ENCODE measurements at places on chromosomes 13 and 19.
A peak's percentile ranks its signal among the peaks of the same experiment; 100 is the strongest.

DNA sequence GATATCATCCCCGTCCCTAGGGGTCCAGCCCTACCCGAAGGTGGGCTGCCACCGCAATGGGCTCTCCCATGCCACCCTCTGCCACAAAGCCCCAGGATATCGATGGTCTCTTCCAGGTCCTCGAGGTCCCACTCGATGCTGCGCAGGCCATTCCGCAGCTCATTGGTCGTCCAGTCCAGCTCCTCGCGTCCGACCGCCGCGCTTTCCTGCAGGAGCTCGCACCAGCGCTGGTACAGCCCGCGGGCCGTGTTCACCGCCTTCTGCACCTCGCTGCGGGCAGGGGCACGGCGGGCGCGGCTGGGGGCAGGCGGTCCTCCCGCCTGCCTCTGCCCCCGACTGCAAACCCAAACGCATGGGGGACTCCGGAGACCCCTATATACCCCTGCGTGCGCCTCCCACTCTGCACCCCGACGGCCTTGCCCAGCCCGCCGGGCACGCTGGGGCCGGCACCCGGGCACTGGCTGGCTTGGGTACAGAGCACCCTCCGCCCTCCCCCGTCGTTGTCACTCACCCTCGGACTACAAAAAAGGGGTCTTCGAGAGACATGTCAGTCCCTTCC lies 468 bp downstream of the STX10 start:
- no peak for DNase-seq

DNA sequence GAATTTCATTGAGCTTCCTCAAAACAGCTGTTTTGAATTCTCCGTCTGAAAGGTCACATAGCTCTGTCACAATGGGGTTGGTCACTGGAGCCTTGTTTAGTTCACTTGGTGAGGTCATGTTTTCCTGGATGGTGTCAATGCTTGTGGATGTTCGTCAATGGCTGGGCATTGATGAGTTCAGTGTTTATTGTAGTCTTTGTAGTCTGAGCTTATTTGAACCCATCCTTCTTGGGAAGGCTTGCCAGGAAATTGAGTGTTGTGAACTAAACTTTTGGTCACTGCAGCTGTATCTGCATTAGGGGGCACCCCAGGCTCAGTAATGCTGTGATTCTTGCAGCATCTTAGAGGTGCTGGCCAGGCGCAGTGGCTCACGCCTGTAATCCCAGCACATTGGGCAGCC lies 22.0 kb downstream of the BLOC1S3 start:
- DNase-seq, result peak; percentile 18

DNA sequence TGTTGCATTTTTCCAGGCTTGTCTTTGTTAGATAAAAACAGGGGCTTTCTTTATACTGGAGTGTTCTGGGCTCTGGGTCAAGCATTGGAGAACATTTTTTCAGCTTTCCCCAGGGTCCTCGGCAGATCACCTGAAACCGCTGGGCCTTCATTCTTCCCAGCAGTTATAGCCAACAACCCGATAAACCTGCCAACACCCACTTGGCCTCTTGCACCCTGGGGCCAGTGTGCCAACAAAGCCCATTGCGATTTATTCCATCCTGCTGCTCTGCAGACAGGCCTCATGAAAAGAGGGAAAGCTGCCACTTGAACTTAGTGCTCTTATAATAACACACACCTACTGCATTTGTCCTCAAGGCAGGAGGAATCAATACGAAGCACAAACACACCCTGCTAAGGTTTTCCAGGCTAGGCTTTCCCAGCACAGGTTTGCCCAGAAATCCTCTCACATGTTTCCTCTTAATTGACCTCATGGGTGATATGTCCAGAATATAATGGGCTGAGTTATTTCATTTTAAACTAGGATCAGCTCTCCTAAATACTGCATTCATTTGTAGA lies 669.3 kb downstream of the LIG4 start:
- no peak for DNase-seq

GRCh38 chr13:35379663-35380062 lies 96.8 kb downstream of the MAB21L1 start:
- DNase-seq, result no peak

- DNase-seq, result no peak
Observed at GRCh38 chr13:99273128-99273527, 14.9 kb upstream of the GPR18 start.

DNA sequence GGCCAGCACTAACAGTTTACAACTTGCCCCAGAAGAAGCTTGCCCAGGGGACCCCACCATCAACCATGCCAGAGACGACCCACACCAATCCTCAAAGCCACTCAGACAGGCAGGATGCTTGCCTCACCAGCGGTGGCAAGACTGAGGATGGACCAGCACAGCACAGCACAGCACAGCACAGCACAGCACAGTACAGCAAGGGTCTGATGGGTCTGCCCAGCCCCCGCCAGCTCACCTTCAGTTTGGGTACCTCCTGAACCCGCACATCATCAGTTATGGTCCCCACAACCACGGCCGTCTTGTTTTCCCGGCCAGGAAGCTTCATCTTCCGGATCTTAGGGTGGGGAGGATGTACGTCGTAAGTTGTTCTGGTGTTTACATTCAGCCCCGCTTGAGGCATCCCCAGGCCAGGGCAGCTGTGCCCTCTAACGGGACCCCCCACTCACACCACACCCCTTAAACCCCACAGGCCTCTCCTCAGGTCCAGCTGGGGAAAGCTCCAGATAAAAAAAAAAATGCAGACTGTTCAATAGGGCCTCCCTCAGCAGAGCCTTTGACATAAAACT lies 1.7 kb upstream of the FAM83E start:
- no peak for DNase-seq

DNA sequence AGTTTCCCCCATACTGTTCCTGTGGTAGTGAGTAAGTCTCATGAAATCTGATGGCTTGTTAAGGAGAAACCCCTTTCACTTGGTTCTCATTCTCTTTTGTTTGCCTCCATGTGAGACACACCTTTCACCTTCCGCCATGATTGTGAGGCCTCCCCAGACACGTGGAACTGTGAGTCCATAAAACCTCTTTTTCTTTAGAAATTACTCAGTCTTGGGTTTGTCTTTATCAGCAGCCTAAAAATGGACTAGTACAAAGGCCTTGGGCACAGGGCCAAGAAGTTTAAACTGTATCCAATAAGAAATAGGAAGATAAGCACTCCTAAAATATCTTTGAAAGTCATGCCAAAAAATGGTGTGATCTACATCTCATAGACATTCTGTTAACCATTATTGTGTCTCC lies 176.9 kb downstream of the TBC1D4 start:
- no peak for DNase-seq

GRCh38 chr13:109163037-109163379 lies 533.6 kb downstream of the MYO16 start:
- DNase-seq, result no peak

- no peak for DNase-seq
Observed at GRCh38 chr13:99299920-99300341, 7.3 kb downstream of the GPR183 start.

DNA sequence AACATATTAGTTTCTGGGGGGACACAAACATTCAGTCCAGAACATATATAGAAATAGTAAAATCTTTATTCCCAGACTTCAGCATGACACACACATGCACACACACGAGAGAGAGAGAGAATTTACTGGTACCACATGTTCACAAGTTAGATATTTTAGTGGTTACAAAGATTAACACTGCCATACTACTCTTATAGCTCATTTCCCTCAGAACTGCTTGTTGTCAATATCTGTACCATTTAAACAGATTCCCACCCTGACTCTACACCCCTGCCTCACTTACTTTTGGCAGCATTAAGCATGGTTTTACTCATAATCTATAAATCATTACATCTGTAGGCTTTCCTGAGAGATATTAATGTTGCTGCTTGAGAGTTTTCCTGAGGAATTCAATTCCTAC lies 524.7 kb upstream of the HTR2A start:
- no peak for DNase-seq

GRCh38 chr13:114234266-114234644 lies 442 bp upstream of the CDC16 start:
- DNase-seq, result no peak

DNA sequence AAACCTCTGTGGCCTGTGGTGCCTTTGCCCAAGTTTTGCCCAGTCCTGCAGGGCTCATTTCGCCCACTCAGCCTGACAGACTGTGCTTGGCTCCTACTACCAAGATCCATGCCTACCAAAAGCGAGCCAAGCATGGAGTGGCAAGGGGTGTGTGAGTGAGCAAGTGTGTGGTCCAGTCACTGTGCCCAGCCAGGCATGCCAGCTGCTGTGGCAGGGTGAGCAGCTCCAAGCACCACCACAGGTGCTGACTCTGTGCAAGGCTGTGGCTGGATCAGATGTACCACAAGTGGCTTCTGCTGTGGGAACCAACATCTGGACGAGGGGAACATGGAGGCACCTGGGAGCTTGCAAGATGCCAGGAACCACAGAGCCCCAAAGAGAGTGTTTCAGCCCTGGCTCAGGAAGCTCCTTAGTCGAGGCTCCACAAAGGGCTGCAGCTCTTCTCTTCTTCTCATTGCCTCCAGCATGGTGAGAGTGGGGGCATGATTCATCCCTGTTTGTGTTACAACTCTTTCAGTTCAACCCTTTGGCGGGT lies 1564.2 kb upstream of the MIR17HG start:
- no peak for DNase-seq

DNA sequence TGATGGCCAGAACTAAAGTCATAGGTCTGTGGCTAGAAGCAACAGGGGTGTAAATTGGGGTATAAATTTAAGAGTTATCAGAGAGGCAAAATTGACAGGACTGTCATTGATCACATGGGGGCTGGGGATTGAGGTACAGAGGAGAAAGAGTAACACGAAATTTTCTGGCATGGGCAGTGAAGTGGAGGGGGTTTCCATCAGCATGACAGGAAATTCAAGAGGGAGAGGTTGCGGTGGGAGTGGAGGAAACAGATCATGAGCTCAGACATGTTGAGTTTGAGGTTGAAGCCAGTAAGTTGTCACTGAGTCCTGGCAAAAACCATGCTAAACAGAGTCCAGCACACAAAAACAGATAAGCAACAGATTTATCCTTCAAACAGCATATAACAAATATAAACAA lies 192.1 kb upstream of the TSC22D1 start:
- peak; percentile 84 for DNase-seq

- DNase-seq, result no peak
Observed at GRCh38 chr19:40506099-40506498, 39.3 kb downstream of the SPTBN4 start.

GRCh38 chr13:50678464-50679162 lies 164.9 kb downstream of the DLEU7 start:
- no peak for DNase-seq

GRCh38 chr19:53865523-53865917 lies 2.2 kb upstream of the MYADM start:
- DNase-seq, result no peak

Data from inflammatory macrophage treated with lipopolysaccharide for 1 hour (primary cell).